KG1 (cell line): ENCODE measurements at places on chromosomes 7 and 10.

GRCh38 chr7:78683566-78683965, 769.9 kb downstream of the MAGI2 start:
- DNase-seq: no peak

GRCh38 chr7:23242321-23242720, 4.3 kb upstream of the GPNMB start:
- no peak for DNase-seq

DNA sequence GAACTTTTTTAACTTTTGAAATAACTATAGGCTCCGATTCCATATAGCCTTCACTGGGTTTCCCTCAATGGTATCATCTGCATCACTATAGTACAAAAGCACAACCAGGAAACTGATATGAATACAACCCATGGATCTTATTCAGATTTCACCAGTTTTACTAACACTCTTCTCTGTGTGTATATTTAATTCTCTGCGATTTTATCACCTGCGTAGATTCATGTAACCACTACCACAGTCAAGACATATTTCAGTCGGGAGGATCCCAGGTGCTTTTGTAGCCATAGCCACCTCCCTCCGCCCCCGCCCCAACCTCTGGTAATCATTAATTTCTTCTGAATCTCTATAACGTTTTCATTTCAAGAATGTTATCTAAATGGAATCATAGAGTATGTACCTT, 82.8 kb upstream of the C7orf33 start:
- DNase-seq: no peak

GRCh38 chr10:42543840-42544372, 94.5 kb downstream of the ZNF33B start:
- no peak for DNase-seq

DNA sequence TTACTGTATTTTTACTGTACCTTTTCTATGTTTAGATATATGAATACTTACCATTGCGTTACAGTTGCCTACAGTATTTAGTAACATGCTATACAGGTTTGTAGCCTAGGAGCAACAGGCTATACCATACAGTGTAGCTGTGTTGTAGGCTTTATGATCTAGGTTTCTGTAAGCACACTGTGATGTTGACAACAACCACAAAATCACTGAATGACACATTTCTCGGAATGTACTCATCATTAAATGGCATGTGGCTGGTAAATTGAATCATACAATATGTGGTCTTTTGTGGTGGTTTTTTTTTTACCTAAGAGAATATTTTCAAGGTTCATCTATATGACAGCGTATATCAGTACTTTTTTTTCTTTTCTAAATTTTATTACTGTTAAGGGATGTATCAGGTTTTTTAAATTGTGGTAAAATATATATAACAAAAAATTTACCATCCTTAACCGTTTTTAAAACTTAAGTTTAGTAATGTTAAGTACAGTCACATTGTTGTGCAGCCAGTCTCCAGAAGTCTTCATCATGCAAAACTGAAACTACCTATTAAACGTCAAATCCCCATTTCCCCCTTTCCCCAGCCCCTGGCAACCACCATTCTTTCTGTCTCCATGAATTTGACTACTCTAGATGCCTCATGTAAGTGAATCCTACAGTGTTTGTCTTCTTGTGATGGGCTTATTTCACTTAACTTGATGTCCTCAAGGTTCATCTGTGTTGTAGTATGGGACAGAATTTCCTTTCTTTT, 21.5 kb downstream of the BTAF1 start:
- DNase-seq: no peak

DNA sequence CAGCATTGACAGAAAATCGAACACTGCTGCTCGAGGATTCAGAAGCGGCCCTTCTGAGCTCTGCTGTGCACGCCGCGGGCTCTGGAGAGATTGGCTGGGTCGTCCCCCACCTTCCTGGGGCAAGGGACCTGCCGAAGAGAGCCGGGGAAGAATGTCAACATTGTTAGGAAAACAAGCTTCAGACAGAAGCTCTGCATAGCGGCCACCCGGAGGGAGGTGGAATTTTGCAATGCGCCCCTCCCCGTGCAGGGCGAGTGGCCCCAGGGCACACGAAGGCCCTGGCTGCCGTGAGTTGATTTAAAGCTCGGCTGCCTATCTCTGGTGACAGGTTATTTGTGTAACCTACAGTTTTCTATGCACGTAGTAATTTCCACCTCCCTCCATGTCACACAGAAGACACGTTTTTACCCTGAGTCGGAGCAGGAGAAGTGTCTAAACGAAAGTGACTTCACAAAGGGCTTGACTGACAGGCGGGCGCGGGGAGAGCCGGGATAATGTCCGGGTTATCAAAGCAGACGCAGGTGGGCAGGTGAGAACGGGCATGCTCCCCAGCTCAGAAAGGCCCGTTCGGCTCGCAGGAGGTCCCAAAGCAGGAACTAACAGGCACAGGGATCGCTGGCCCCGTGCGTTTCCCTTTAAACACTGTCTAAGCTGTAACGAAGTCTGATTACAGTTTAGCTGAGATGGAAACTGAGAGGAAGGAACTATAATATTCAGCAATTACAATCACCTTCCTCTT, 84.6 kb downstream of the PDGFA start:
- DNase-seq: no peak

GRCh38 chr7:81154565-81154964, 235.7 kb upstream of the SEMA3C start:
- DNase-seq: no peak

DNA sequence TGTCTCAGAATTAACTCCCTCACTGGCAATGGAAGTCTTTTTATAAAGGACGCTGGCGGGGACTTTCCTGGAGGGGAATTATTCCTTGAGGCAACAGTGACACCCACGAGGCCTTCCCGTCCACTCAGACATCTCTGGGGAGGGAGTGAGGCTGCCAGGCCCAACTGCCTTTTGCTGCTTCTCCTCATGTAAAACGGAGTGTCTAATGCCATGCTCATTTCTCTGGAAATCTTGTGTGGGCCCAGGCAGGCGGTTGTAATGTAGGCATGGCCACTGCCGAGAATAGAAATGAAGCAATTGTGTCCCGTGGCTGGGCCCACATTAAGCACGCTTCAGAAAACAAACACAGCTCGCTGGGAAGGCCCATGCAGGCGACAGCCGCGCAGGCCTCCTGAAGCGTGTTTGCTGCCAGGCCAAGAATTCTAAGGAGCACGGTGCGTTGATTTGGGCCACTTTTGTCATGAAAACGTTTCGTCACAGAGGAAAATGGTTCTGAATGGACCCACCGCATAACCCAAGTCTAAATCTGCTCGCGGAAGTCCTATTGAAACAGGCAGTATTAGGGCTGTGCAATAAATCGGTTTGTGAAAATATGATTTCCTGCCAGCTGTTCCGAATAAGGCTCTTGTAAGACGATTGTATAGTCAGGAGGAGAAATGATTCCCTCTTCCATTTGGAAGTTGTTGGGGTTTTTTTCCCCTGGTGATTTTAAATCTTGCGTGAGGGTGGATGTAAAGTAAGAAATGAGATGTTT, 104.2 kb upstream of the CHST15 start:
- no peak for DNase-seq

- DNase-seq: peak; percentile 35
Observed at GRCh38 chr10:22230158-22230833, 12.5 kb upstream of the EBLN1 start.

DNA sequence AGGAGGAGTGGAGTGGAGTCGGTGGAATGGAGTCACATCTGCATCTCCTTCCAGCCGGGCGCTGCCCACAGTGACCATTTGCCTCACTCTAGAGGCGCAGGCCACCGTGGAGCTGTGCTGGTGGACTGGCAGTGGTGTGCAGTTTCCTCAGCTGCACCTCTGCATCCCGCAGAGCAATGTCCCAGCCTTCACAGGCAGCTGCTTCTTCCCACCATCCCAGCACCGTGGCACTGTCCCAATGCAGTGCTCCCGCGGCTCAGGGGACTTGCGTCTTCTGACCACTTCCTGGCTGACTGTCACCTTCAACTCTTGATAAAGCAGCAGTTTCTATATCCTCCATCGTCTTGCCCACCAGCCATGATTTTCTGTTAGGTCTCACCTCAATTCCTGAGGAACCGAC, 90.3 kb upstream of the SFMBT2 start:
- no peak for DNase-seq

DNA sequence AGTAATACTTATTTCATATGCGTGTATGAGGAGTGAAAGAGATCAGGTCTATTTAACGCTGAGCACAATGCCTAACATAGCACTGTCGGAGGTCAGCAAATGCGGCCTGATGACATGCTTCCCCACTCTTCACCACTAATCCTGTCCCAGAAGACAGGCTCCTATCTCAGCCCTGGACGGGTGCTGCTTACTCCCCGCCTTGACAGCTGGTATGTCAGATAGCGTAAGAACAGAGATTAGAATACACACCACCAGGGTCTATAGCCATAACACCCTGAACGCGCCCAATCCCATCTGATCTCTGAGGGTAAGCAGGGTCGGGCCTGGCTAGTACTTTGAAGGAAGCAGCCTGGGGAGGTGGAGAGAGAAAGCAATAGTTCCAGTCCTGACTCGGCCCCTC, 32.3 kb upstream of the TM9SF3 start:
- DNase-seq: no peak

DNA sequence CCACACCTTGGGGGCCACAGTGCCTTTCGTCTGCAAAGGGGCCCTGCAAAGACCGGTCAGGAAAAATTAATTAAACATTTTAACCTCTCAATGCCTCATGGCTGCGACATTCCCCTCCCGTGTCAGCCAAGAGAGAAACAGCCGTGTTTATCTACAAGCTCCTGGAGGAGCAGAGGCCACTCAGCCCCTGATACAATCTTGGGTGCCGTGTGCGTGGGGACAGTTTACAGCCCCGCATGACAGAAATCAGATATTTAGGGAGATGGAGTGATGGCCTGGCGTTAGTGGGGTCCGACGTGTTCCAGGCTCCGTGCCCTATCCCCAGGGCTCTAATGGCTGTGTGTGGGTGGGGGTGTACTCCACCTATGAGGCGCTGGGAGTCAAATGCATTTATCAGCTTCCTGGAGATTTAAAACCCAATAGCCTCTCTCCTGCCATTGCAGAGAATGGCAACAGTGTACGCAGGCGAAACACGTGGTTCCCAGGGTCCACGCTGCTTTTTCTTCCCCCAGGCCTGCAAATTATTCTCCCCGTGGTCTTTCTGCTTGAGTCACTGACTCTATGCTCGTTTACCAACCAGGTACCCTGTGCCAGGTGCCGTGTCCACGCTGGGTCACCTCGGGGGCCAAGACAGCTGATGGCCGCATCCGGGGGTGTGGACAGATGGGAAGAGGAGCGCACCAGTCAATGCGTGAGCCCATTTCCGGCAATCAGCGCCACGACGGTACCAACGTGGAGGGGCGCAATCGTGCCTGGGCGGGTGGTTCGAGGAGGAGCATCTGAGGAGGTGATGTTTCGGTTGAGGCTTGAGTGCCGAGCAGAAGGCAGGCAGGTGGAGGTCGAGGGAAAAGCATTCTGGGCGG, 26.6 kb upstream of the PSMG3 start:
- DNase-seq: no peak

DNA sequence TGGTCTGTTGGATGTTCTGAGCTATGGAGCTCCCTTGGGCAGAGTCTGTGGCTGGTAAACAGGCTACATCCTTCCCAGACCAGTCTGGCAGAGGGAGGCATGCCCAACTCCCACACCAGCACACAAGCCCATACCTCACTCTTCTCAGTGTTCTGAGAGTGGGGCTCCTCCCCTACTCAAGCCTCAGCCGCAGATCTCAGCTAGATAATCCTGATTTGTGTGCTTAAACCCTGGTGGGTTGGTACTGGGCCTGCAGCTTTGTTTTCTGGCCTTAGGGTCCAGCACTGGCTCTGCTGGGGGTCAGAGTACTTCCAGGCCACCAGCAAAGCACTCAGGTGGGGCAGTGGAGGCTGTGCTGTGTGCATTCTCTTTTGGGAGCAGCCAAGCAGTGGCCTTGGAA, 70.4 kb downstream of the MGAM2 start:
- no peak for DNase-seq

DNA sequence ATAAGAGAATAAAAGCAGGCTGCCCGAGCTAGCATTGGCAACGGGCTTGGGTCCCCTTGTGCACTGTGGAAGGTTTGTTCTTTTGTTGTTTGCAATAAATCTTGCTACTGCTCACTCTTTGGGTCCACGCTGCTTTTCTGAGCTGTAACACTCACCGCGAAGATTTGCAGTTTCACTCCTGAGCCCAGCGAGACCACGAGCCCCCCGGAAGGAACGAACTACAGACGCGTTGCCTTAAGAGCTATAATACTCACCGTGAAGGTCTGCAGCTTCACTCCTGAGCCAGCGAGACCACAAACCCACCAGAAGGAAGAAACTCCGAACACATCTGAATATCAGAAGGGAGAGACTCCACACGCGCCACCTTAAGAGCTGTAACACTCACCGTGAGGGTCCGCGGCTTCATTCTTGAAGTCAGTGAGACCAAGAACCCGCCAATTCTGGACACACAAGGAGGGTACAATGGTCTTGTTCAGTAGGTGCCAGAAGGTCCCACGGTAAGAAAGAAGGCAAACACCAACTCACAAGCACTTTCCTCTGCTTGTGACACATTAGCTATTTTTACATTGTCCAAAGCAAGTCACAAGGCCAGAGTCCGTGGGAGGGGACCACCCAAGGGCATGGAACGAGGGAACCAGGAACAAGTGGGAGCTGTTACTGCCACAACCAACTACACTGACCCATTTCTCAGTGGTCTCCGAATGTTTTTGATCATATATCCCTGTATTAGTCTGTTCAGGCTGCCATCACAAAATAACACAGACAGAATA, 29.2 kb upstream of the CACUL1 start:
- no peak for DNase-seq

DNA sequence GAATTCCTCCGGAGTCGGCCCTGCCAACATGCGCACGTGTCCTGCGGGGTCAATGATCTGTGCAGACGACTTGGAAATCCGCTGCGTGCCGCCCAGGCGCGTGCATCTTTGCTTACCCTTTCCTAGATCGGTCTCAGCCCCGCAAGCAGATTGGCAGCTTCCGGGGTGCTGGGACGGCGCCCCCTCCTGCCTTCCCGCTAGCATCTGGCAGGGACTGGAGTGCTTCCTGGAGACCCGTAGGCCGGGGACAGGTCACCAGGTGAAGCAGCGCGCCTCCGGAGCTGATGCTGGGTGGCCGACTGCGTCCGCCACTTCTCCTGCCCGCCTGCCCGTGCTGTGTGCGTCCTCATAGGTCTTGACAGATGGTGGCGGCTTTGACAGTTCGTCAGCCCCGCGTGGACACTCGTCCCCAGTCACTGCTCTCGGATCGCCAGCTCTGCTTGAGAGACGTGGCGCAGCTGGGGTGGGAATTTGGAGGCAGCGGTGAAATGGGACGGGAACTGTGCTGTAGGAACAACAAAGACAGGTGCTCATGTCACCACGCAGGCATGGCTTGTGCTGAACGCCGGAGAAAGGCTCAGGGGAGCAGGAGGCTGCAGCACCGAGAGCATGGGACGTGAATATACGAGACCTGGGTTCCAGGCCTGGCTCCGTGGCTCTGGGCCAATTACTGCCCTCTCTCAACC, 21.9 kb upstream of the KCNK18 start:
- DNase-seq: no peak
